ENCODE measurements at places on chromosomes 13 and 19.

DNA sequence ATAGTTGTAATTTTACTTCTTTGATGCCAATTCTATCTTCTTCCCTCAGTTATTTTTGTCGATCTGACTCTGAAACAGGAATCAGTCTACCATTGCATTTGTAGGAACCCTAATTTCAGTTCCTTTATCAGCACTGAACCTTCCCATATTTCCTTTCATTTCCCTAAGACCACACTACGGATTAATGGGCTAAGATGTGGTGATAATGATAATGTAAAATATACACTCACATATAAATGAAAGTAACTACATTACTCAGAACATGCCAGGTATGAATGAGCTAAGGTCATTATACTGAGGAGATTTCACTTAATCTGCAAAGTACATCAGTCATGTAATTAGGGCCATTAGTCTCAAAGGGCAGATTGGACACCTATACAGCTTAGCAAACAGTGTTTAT, 60.2 kb upstream of the RFC3 start:
- DNase-seq: no peak

- no peak for DNase-seq
These were observed 880.6 kb upstream of the GPC6 start for GRCh38 chr13:92346046-92346445.

DNA sequence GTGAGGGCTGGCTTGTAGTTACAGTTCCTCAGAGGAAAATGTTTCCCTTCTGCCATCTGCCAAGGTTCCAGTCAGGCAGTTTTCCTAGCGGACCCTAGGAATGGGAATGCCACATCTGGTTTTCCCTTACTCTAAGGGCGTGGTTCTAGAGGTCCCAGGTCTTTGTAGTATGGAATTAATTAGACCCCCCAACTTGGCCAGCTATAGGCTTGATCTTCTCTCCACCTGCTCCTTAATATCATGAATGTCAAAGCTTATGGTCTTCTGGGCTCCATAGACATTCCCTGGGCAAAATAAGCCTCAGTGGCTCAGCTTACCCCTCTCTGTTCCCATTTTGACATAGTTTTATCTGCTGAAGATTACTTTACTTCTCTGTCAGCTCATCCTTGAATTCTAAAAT, 70.0 kb downstream of the ZNF568 start:
- DNase-seq: no peak

DNA sequence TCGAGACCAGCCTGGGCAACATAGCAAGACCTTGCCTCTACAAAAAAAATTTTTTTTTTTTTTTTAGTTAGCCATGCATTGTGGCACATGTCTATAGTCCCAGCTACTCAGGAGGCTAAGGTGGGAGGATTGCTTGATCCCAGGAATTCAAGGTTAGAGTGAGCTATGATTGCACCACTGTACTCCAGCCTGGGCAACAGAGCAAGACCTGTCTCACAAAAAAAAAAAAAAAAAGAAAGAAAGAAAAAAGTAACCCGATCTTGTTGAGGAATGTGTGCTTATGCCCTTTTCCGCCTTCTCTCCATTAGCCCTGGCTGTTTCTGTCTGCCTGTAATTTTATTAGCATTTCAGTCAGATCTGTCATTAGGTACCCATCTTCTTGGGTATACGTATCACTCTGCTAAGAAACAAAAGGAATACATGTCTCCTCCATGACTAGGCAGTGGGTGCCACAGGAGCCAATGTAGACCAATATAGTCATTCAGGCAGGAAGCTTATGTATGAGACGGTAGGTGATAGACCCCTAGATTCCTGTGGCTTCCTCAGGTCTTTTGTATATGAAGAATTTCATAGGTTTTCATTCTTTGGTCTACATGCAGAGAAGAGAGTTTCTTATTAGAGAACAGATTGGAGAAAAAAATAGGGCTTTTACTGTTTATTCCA, 59.6 kb upstream of the NPAS1 start:
- no peak for DNase-seq

- no peak for DNase-seq
These were observed 15.1 kb upstream of the ATP11A start for GRCh38 chr13:112674412-112675365.

DNA sequence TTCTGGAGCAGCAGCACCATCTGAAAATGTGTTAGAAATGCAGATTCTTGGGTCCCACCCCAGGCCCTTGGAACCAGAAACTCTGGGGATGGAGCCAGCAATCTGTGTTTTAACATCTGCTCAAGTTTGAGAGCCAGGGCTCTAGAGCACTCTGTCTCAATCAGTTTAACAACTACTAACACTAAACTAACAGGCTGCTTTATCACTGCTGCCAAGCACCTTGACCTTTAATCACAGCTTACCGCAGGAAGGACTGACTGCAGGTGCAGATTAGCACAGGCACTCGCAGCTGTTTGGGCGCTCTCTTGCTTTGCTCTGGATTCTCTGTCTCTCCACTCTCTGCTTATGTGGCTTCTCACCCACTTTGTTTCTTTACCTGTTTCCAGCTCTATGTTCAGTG, 163.5 kb downstream of the MTUS2 start:
- DNase-seq: no peak
